ENCODE measurements at places on chromosomes 4 and X. TPM values are rescaled to one million over a fixed set of nuclear protein-coding genes. Genes with fewer than 3 reads are reported as not detected.

GRCh38 chr4:160319221-160319867 lies 1216.5 kb downstream of the RAPGEF2 start:
- no peak for DNase-seq

GRCh38 chrX:150871341-150871811 lies 27.1 kb downstream of the CD99L2 start:
- no peak for DNase-seq

DNA sequence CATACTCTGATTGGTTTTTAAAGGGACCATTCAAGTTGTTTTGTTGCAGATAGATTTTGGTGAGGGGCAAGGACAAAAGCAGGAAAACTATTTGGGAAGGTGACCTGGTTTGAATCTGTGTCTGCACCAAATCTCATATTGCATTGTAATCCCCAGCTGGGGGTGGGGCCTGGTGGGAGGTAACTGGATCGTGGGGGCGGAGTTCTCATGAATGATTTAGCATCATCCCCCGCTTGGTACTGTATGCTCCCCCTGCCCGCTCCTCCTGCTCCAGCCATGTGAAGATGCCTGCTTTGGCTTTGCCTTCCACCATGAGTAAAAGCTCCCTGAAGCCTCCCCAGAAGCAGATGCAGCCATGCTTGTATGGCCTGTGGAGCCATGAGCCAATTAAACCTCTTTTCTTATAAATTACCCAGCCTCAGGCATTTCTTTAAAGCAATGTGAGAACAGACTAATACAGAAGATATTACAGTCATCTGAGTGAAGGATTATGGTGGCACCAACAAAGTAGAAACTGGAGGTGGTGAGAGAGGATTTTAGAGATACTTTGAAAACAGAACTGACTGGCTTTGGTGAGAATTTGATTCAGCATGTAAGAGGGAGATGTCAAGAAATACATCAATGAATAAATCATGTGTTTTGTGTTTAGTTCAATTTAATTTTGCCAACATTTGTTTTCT lies 14.4 kb downstream of the IL21 start:
- DNase-seq = no peak

GRCh38 chr4:145196747-145197146 lies 16.4 kb upstream of the OTUD4 start:
- no peak for DNase-seq

The HERC5 gene
- 3.9 TPM for total RNA-seq

DNA sequence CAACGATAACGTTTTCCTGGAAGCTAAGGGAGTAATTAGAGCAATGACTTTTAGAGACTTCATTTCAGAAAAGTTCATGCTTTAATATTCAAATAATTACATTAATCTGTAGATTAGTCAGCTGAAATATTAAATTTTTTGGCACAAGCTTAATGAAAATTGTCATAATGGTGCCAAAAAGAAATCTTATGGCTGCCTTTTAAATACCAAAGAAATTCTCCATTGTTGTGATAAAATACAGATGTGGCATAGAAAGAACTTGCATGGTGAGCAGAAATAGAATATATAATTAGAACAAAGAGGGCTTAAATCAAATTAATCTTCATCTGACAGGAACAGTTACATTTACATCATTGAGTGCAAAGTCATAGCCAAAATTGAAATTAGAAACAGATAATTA lies 263.5 kb downstream of the AFF2 start:
- no peak for DNase-seq

DNA sequence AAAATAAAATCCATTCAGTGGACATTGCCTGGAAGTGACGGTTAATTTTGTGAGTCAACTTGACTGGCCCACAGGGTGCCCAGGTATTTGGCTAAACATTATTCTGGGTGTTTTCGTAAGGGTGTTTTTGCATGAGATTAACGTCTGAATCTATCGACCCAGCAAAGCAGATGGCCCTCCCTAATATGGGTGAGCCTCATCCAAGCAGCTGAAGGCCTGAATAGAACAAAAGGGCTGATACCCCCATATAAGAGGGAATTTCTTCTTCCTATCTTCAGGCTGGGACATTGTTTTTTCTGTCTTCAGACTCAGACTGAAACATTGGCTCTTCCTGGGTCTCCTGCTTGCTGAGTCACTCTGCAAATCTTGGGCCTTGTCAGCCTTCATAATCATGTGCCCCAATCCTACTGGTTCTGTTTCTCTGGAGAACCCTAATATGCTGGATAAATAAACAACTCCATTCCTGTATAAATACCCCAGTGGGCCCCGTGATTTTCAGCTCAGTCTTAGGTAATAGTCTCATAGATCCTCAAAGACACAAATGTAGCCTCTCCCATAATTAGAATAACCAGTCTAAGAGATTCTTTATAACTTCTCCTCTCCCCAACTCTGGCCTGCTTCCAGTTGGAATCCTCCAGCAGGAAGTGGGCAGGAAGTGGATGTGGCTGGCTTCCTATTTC lies 33.1 kb upstream of the DDX3X start:
- DNase-seq = no peak

GRCh38 chr4:24472161-24472510 lies 112.2 kb downstream of the DHX15 start:
- no peak for DNase-seq

Data from lung (tissue), 17 donors.